ENCODE measurements at places on chromosomes 11 and 22.

DNA sequence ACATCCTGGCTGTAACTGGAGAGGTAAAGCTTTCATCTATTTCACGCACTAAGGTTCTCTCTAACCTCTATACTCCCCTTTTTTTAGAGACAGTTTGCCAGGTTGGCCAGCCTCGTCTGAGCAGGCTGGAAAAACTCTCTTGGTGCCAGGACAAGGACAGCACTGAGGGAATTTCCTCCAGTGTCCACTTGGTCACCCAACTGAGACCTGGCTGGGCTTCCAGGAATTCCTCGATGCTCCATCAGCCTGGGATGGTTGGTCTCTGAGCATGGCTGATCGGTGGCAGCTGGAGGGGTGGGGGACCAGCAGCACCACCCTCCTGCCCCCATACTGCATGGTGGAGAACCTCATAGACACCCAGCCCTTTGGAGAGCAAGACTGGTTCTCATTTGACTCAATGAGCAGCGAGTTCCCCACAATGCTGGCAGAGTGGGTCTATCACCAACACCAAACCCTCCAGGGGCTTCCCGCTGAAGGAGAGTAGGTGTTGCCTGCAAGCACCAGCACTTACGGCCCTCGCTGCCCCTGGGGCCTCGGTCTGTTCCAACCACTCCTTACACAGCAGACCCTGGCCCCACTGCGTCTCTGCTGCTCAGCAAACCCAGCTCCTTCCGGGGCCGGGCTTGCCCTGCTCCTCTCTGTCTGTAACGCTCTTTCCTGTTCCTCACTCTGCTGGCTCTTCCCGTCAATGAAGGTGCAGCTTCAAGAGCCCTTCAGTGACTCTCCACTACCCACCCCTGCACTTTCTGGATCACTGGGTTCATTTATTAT is 122.2 kb downstream of the ST3GAL4 start:
- DNase-seq = no peak

DNA sequence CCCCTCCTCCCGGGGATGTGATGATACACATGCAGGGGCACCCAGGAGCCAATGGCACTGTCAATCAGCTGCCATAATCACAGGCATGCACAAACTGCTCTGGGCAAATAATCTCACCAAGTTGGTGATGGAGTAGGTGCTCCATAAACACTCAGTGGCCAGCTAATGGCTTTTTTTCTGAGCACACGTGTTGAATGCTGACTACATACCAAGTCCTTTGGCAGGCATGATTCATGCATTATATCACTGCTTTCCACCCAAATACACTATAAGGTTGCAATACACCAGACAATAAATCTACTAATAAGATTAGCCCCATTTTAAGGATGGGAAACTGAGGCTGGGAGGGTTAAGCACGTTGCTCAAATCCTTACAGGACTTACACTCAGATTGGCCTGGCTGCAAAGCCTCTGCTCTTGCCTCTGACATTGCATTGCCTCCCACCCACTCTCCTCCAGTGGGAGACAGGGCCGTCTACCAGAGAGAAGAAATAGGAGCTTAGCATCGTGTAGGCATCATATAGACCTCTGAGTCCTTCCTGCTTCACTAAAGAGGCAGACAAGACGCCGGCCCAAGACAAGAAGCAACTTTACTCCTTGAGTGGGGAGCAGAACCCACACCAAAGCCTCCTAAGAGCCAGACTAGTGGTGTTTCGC is 32.7 kb upstream of the ACCSL start:
- DNase-seq = no peak

- DNase-seq = no peak
These were observed 307.8 kb downstream of the C11orf87 start for GRCh38 chr11:109729761-109730160.

DNA sequence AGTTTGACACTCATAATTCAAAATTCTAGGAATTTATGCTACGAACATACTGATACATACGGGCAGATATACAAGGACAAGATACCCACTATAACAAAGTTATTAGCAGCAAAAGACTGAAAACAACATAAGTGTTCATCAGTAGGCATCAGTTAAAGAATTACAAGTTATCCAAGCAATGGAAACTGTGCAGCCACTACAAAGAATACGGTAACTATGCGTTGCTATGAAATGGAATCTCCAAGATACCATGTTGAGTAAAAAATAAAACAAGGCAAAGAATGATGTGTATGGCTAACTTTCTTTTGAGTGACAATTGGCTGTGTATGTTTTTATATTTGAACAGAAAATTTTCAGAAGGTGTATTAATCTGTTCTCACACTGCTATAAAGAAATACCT is 151.7 kb downstream of the ADAMTS15 start:
- DNase-seq = no peak

DNA sequence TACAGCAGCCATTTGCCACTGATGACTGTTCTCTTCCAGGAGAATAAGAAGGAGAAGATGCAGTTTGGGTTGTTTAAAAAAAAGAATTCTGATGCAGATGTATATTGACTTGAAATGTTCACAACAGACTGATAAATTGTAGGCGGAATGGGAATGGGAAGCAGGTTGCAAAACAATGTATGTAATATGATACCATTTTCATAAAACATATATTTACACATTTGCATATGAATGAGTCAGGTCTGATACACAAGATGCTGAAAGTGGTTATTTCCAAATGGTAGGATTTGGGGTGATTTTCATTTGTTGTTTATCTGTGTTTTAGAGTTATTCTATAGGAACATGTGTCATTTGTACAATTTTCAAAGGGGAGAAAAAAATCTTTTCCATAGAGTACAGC is 9.0 kb upstream of the RCN1 start:
- DNase-seq = no peak

- no peak for DNase-seq
These were observed 208.1 kb upstream of the TENM4 start for GRCh38 chr11:79648766-79649520.

GRCh38 chr11:40253166-40253565 is 1206.3 kb downstream of the LRRC4C start:
- DNase-seq = no peak

- no peak for DNase-seq
These were observed 71.6 kb downstream of the PRMT3 start for GRCh38 chr11:20458905-20459632.

GRCh38 chr22:26527574-26528465 is 15.5 kb upstream of the TFIP11 start:
- DNase-seq = no peak

DNA sequence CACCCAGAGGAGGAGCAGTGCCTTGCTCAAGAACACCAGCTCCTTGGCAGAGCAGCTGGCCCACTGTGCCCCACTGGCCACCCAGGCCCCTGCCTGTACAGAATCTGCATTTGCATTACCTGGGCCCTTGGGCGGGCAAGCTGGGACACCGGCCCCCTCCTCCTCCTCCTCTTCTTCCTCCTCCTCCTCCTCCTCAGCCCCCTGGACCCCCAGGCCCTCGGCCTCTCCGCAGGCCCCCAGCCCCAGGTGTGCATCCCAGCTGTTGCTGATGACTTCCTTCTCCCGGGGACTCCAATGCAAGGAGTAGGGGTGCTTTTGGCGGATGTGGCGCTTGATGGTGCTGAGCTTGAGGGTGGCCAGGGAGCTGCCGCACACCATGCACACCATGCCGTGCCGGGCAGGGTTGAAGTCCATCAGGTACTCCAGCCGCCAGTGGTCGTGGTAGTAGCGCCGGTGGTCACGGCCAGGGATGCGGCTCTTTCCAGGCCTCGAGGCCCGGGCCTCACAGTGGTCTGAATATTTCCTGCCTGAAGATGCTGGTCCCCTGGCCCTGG is 2.8 kb downstream of the ZFTA start:
- DNase-seq = no peak

- DNase-seq = no peak
These were observed 3.3 kb downstream of the C2CD2L start for GRCh38 chr11:119110439-119110838.

DNA sequence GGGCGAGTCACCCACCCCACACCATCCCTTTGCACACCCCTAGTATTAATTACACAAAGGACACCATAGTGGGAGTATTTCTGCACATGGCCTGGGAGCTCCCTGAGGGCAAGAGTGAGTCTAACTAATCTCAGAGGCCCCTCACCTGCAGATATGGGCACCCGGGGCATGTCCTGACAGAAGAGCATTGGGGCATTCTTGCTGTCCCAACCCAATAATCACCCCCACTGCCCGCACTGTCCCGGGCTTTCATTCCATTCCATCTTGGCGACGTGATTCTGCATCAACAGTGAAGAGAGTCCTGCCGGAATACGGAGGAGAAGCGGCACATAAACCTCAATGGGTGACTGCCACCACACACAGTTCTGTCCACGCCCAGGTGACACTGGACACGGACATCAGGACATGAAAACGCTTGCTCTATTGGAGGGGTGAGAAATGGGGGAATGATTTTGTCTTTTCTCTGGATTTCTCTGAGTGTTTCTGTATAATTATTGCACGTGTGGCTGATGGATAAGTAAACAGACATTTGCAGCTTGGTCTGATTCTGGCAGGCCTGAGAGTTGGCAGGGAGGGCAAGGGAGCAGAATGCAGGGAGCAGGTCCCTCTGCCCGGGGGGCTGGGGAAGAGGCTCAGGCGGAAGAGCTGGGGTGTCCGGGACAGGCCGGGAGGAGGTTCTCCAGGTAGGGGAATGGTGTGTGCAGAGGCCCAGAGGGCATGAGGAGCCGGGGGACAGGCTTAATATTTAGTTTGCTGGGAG is 38.2 kb downstream of the SCUBE1 start:
- DNase-seq = no peak

GRCh38 chr22:37275622-37276021 is 6.7 kb upstream of the CYTH4 start:
- no peak for DNase-seq

DNA sequence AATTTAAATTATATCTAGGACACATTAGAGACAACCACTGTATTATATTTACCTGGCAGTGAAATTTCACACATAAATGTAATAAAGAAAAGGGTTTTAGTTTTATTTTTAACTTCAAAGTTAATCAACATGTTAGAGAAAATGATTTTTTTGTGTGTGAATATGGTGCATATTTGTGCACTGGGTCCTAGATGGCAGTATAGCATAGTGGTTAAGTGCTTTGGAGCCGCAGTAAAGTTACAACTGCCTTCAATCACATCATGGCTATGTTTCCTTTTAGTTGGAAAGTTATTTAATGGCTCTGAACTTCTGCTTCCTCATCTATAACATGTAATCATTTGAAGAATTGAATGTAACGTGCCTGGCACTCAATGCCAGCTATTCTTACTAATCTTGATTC is 108.9 kb upstream of the DDI1 start:
- no peak for DNase-seq

DNA sequence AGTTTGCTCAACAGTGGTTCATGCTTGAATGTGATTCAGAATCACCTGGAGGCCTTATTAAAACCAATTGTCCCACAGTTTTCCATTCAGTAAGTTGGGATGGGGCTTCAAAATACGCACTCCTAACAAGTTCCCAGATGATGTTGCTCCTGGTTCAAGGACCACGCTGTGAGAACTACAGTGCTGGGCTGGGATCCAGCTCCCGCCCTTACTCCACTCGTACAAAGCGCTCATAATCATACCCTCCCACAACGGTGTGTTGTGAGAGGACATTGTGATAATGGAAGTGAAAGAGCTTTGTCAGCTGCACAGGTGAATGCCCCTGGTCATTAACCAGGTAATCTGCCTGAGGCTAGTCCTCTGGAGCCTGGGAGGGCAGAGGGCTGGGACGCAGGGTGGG is 1.3 kb upstream of the CD82 start:
- no peak for DNase-seq

GRCh38 chr11:2748061-2748813 is 48.4 kb upstream of the KCNQ1OT1 start:
- no peak for DNase-seq

DNA sequence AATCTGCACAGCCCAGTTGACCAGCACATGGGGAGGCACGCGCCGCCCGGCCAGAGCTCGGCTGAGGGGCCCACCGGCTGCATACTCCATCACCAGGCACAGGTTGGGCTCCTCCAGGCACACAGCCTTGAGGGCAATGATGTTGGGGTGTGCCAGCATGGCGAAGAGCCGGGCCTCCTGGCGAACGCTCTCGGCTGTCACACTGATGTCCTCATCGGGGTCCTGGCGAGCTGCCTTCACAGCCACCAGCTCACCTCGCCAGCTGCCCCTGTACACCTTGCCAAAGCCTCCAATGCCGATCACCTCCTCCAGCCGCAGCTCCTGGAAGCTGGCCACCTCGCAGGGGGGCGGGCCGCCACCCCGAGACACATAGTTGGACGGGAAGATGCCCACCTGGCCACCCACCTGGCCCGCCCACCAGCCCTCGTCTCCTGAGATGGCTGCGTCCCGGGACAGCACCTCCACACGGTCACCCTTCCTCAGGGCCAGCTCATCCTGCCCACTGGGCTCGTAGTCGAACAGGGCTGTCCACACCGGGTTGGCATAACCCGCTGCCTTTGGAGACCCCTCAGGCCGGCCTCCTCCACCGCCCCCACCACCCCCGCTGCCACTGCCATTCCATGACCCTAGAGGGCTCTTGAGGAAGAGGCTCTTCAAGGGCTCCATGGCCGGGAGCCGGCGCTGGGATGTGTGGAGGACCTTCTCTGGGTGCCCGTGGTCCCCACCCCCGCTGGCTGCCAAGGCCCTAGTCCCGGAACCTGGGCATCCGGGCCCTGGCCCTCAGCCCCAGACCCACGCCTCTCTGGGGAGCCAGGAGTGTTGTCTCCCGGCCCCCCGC is 711 bp downstream of the MAP3K11 start:
- peak; percentile 25 for DNase-seq

- DNase-seq = peak; percentile 14
These were observed 20.0 kb upstream of the CASP12 start for GRCh38 chr11:104918113-104918824.

GRCh38 chr11:2390725-2391151 is 9.8 kb upstream of the TSSC4 start:
- no peak for DNase-seq

- DNase-seq = no peak
These were observed 112.5 kb upstream of the ANO3 start for GRCh38 chr11:26219183-26220117.

GRCh38 chr11:82701847-82702520 is 31.7 kb downstream of the FAM181B start:
- DNase-seq = peak; percentile 77

DNA sequence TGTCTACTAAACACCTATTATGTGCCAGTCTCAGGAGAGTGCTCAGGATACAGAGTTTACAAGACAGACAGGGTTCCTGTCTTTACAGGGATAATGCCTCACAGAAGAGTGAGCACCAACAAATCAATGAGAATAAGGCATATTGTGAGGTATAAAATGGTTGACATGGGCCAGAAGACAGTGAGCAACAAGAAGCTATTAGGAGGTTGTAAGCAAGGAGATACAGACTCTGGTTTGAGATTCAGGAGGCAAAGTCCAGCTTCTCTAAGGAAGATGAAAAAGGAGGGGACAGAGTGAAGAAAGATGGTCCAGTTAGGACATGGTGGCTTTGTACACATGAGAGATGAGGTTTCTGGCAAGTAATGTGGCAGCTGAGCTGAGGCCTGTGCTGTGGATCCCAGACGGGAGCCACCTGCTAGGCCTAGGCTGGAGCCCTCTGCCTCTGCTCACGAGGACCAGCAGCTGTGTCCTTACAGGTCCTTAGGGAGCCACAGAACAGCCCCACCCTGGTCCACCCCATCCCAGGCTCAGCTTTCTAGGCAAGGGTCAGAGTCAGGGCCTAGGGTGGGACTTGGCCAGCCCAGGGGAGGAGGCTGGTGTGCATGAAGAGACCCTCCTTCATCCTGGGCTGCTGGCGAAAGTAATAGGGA is 110.5 kb downstream of the ZNF280B start:
- DNase-seq = no peak

GRCh38 chr11:8015753-8016239 is 28.7 kb downstream of the EIF3F start:
- DNase-seq = no peak

All from pons (tissue), 1 donor.